ENCODE measurements at places on chromosomes 4 and X. TPM values are rescaled to one million over a fixed set of nuclear protein-coding genes. Genes with fewer than 3 reads are reported as not detected.

IL13RA1 gene
- 92.5 TPM for total RNA-seq

CDS1 gene
- 0.48 TPM for total RNA-seq

MGAT4D gene
- total RNA-seq = not detected

GABRB1 gene
- total RNA-seq = 0.71 TPM

TMEM35A gene
- total RNA-seq = 3.7 TPM

RBM46 gene
- not detected for total RNA-seq

DNA sequence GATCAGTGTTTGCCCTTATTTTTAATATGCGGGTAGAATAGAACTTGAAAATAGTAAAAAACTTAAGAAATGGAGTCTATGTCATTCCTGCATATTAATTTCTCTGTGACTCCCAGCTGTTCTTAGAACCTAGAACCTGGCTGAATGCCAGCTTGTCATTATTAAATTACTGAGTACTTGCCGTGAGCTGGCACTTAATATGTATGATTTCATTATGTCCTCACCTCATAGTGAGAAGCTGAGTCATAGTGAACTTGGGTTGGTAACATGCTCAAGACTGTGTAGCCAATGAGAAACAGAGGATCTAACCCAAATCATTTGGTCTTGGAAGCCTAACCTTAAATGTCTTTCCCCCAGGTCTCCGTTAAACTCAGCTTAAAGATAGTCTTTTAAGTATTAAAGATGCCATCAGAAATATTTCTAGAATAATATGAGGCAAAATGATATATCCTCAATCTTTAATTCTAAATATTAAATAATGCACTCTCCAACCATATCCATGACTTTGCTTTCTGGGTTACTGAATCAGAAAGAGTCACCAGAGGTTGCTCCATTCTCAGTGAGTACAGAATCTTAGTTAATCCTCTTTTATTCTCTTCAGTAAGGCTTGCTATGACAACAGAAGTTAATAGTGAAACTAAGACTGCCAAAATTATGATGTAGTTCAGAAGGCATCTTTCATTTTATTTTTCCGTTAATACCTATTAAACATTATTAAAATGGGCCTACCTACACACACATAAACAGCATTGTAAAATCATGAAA, 58.6 kb upstream of the TLL1 start:
- H3K27ac ChIP-seq = no peak overlapping the region
- H3K27me3 ChIP-seq = no peaks in the 10 kb centered on the region
- no peaks in the 10 kb centered on the region for H3K4me1 ChIP-seq
- no peaks in the 10 kb centered on the region for H3K36me3 ChIP-seq
- no peak overlapping the region for H3K4me3 ChIP-seq

- H3K27me3 ChIP-seq = no peaks in the 10 kb centered on the region
- H3K36me3 ChIP-seq = no peaks in the 10 kb centered on the region
- peaks cover under 1% of the 10 kb centered on the region for H3K4me1 ChIP-seq
- no peak overlapping the region for H3K4me3 ChIP-seq
These were observed 28.3 kb upstream of the DYNLT3 start for GRCh38 chrX:37875675-37876074.

DNA sequence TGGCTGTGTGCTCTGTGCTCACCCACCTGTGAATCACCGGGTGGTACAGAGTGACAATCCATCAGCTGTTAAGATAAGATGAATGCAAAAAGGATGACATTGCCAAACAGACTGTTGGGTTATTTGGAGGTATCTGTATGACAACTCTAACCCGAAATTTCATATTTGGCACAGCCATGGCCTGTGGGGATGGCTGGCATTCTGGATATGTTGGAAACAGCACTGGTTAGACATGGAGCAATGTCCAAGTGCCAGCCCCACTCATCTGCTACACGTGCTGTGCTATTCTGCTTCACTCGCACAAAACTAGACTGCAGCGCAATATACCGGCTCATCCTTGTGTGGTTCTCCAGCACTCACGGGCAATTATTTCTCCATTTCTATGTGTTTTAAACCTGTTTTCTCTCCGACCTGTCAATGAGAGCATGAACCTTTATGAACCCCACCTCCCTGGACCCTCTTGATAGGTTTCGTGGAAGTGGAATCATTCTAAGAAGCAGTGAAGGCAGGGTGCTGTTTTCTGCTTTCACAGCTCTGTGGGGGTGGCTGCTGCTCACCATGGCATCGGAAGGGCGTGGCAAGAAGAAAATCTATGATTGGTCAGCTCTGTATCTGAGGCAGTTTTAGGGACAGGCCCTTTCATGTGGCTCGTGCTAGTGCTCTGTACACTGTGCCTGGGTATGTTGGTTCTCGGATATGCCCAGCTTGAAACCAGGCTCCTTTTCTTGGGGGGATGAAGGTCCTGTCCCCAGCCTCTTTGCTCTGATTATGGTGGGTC, 94.9 kb downstream of the ENPP6 start:
- no peak overlapping the region for H3K27ac ChIP-seq
- H3K4me1 ChIP-seq = no peaks in the 10 kb centered on the region
- H3K27me3 ChIP-seq = peaks cover 2% of the 10 kb centered on the region
- no peak overlapping the region for H3K4me3 ChIP-seq
- DNase-seq = no peak

DNA sequence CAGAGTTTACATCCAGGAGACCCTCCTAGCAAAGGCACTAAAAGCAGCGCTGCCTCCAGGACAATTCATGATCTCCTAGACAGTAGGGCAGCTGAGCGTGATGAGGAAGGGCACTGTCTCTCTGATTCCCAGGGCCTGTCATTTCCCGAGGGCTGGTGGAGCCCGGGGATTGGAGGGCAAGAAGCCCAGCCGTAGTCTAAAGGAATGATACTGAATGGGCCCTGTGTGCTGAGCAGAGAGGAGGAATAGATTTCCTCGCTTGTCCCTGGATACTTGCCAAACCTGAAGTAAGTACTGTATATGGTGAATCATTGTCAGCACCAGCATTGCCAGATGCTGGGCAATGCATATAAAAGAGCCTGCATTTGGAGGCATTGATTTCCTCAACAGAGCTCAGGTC, 88.0 kb upstream of the SLITRK2 start:
- H3K27ac ChIP-seq = no peak overlapping the region
- no peaks in the 10 kb centered on the region for H3K4me1 ChIP-seq
- no peak for DNase-seq
- H3K27me3 ChIP-seq = no peaks in the 10 kb centered on the region
- H3K4me3 ChIP-seq = no peak overlapping the region
- H3K36me3 ChIP-seq = no peaks in the 10 kb centered on the region

GRCh38 chr4:97370568-97370967, 772.7 kb downstream of the STPG2 start:
- no peaks in the 10 kb centered on the region for H3K27me3 ChIP-seq
- H3K4me3 ChIP-seq = no peak overlapping the region
- H3K4me1 ChIP-seq = no peaks in the 10 kb centered on the region

DNA sequence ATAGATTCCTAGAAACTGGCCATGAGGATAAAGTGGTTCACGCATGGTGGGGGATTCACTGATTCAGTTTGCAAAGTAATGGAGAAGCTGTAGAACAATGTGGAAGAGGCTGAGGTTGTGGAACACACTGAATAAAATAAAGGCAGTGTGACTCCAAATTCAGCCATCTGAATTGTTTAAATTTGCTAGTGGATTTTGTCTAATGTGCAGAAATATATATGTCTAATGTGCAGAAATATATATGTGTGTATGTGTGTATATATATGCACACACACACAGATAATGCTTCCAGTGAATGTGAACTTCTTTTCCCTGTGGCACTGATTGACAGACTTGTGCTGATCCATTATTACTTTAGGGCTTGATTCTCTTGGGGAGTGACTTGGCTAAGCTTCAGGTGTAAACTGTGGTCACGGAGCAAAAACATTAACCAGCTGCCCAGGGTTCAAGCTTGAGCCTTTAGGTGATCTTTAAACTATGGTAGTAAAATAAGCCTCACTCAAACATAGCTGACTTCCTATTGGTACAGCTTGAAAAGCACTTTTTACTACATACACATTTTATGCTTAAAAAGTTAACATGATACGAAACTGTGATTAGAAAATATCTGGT, 3.5 kb downstream of the STBD1 start:
- peaks cover 3% of the 10 kb centered on the region for H3K4me1 ChIP-seq
- peaks cover 6% of the 10 kb centered on the region for H3K36me3 ChIP-seq
- H3K27ac ChIP-seq = no peak overlapping the region
- no peaks in the 10 kb centered on the region for H3K27me3 ChIP-seq
- no peak overlapping the region for H3K4me3 ChIP-seq
- no peak for DNase-seq

- no peaks in the 10 kb centered on the region for H3K4me1 ChIP-seq
- no peak overlapping the region for H3K27ac ChIP-seq
- H3K4me3 ChIP-seq = no peak overlapping the region
- no peak for DNase-seq
- no peaks in the 10 kb centered on the region for H3K36me3 ChIP-seq
These were observed 85.4 kb downstream of the INTS6L start for GRCh38 chrX:135605906-135606305.
